ENCODE measurements at places on chromosomes 6 and 20.

GRCh38 chr6:9252799-9253198 is 817.5 kb upstream of the SLC35B3 start:
- no peak for DNase-seq

DNA sequence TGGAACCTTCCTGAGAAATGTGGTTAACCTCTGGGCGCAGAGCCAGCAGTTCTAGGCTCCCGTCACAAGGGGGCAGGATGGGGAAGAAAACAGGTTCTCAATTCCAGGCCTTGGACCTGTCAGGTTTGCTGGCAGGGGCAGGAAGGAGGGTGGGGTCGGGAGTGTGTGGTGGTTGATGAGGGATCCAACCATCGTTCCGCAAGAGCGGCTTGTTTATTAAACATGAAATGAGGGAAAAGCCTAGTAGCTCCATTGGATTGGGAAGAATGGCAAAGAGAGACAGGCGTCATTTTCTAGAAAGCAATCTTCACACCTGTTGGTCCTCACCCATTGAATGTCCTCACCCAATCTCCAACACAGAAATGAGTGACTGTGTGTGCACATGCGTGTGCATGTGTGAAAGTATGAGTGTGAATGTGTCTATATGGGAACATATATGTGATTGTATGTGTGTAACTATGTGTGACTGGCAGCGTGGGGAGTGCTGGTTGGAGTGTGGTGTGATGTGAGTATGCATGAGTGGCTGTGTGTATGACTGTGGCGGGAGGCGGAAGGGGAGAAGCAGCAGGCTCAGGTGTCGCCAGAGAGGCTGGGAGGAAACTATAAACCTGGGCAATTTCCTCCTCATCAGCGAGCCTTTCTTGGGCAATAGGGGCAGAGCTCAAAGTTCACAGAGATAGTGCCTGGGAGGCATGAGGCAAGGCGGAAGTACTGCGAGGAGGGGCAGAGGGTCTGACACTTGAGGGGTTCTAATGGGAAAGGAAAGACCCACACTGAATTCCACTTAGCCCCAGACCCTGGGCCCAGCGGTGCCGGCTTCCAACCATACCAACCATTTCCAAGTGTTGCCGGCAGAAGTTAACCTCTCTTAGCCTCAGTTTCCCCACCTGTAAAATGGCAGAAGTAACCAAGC is 29.6 kb downstream of the SRSF3 start:
- peak; percentile 83 for DNase-seq

GRCh38 chr6:96234444-96234843 is 218.7 kb downstream of the FUT9 start:
- DNase-seq = no peak

DNA sequence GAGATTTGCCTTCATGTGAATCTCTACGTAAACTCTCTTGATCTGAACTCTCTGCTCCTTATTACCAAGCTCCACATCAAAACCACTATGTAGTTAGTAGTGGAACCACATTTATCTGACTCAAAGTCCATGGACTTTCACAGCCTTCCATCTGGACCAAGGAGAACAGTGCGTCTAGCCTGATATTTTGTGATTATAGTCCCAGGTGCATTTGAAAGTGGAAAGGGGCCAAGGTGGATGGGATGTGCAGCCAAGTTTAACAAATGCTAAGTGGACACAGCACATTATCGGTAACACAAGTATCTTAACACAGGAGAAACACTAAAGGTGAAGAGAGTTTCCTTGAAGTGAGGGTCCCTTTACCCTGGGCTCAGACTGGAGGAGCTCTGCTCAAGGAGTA is 281.2 kb upstream of the SGK1 start:
- no peak for DNase-seq

DNA sequence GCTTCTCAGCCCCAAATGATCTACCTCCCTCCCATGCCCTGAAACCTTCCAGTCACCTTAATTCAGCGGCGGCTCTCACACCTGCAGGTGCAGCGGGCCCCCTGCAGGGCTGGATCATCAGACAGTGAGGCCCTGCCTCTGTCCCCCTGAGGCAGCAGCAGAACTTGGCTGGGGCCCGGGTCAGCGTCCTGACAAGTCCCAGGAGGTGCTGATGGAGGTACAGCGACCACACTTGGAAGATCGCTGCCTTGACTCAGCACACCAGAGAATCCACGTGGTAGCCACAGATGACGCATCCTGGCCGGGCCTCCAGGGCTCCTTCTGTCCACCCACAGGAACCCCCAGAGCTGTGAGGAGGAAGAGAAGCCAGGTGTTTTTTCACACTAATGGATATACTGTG is 116.4 kb upstream of the THBS2 start:
- no peak for DNase-seq

DNA sequence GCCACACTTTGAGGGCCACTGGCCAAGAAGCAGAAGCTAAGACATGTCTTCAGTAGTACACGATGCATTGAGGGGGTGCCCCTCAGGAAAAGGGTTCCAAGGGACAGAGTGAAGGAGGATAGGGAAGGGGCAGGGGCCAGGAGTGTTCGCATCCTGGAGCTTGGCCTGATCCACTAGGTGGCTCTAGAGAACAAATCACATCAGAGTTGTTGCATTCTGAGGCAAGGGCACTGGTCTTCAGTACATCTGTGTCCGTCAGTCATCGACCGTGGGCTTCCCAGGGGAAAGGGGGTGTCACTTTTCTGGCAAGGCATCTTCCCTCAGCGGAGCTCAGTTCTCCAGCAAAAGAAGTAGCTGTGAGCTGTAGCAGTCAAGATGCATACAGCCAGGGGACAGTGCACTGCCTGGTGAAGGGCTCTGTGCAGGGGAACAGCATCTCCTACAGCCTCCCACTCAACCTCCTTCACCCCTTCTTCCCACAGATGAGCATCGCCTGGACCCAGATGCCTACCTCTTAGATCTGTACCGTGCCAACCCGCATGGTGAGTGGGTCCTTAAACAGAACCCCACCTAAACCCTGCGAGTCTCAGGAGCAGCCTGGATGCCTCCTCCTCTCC is 47.8 kb downstream of the ARHGAP40 start:
- peak; percentile 49 for DNase-seq
